ENCODE measurements at places on chromosomes 2 and 18. TPM values are rescaled to one million over a fixed set of nuclear protein-coding genes. Genes with fewer than 3 reads are reported as not detected.
A peak's percentile ranks its signal among the peaks of the same experiment; 100 is the strongest.

AGXT gene
- total RNA-seq: 0.18 TPM

CYP27A1 gene
- 24.7 TPM for total RNA-seq

GRCh38 chr2:64386676-64387075, 67.3 kb upstream of the LGALSL start:
- DNase-seq: no peak

- peak; percentile 41 for DNase-seq
Measured at GRCh38 chr2:126876631-126877030, 22.1 kb upstream of the TEX51 start.

- peak; percentile 68 for DNase-seq
Measured at GRCh38 chr2:232966122-232966521, 46.9 kb downstream of the NGEF start.

DNA sequence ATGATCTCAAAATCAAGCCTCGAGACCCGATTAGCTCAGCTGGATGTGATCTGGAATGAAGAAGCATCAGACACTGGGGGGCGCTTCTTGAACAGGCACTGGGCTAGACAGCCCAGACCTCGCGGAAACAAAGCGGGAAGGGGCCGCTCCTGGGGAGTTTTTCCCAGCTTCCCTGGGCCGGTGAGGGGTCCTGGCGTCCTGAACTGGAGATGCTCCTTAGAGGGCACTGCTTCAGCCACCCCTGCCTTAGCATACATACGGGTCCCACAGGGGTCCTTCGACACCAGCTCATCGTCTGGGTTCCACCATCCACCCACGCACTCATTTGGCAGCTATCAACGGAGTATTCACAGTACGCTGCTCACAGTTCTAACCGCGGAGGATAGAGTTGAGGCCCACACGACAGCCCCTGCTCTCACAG, 146.7 kb downstream of the TSN start:
- peak; percentile 78 for DNase-seq

- peak; percentile 65 for DNase-seq
Measured at GRCh38 chr2:231605607-231606091, 13.0 kb downstream of the TEX44 start.

GRCh38 chr2:32947484-32948143, 861 bp downstream of the LTBP1 start:
- DNase-seq: peak; percentile 89

DNA sequence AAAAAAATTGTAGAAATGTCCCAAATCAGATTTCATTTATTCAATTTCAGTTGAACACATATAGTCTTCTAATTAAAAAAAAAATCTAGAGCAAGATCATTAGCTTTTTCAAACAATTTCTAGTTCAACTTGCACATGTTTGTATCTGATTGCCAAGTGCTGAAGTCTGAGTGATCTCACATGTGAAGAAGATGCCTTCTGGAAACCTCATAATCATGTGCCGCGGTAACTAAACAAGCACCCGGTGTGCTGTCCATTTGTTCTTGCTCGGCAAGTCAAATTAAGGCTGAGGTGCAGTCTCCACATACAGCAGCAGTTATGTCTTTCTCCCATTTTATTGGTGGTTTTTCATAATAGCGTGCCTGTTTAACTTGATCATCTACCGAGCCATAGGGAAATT, 18.7 kb downstream of the CABLES1 start:
- no peak for DNase-seq

Measured in endodermal cell (in vitro differentiated cells).